Vagina (tissue), 2 donors: ENCODE measurements at places on chromosomes 5 and 9. TPM values are rescaled to one million over a fixed set of nuclear protein-coding genes. Genes with fewer than 3 reads are reported as not detected.

The GLDC gene
- 0.49 TPM for total RNA-seq

The TAF1L gene
- total RNA-seq: not detected

The GABRA6 gene
- not detected for total RNA-seq

The NELFB gene
- total RNA-seq: 44.0 TPM

The TRAF1 gene
- total RNA-seq: 6.9 TPM

The OGN gene
- total RNA-seq: 11.5 TPM

The PCDHGA4 gene
- total RNA-seq: 3.9 TPM

The BAAT gene
- total RNA-seq: not detected

The RPL35 gene
- total RNA-seq: 1,925 TPM

The TMEFF1 gene
- total RNA-seq: not detected

- no peak for DNase-seq
Measured at GRCh38 chr5:95633671-95634070, 12.9 kb upstream of the RFESD start.

GRCh38 chr9:37987467-37987981 lies 81.5 kb downstream of the SHB start:
- no peak for DNase-seq

DNA sequence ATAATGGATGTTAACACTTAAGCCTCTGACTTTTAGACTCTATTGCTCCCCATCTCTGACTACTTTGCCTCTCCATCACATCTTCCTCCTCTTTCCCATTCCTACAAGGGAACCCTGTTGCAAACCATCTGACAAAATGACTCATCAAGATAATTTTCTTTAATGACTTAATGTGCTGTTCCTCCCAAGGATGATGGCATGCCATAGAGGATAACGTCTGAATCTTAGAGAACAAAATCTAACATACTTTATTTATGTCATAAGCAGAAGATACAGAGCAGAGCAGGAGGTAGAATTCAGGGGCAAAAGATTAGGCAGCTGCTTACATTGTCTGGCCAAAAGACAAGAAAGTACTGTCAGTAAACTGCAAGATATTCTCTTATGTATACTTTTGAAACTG lies 76.8 kb downstream of the FGF10 start:
- DNase-seq: no peak

DNA sequence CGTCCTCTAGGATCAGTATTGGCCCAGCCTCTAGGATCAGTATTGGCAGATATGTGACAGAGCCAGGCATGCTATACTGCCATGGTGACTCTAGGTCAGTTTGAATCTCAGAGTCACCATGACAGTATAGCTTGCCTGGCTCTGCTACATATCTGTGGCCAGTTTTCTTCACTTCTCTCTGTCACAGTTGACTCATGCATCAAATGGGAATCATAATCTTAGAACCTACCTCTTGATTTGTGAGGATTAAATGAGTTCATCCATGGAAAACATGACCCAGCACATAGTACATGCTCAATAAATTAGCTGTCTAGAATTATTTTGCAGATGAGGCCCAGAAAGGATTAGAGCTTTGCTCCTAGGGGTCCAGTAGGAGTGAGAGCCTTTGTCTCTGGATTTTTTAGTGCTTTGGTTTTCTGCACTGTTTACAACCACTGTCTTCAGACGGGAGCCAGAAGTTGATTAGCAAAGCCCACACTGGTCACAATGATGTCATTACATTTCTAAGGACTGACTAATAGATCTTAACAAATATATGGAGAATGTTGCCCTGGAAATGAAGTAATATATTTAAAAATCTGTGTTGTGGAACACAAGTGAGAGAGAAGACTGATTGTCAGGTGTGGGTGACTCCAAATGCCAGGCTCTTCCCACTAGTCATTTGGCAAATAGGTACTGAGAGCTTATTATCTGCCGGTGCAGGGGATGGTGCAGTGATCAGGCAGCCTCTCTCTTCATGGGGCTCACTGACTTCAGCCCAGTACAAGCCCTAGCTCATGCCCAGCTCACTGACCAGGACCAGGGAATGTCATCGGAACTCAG lies 76.0 kb downstream of the COL15A1 start:
- DNase-seq: no peak

- no peak for DNase-seq
Measured at GRCh38 chr5:128193665-128194390, 110.3 kb downstream of the SLC12A2 start.

GRCh38 chr9:98323831-98324135 lies 68.3 kb upstream of the TBC1D2 start:
- peak; percentile 77 for DNase-seq

GRCh38 chr5:178538741-178539229 lies 51.4 kb downstream of the COL23A1 start:
- no peak for DNase-seq

- no peak for DNase-seq
Measured at GRCh38 chr9:107407675-107408074, 81.9 kb downstream of the KLF4 start.

- no peak for DNase-seq
Measured at GRCh38 chr5:77935506-77936364, 159.6 kb upstream of the TBCA start.

GRCh38 chr9:20014168-20014567 lies 225.3 kb upstream of the SLC24A2 start:
- DNase-seq: no peak

GRCh38 chr5:42991404-42992087 lies 48.6 kb downstream of the ANXA2R start:
- no peak for DNase-seq

- no peak for DNase-seq
Measured at GRCh38 chr5:32848681-32849080, 137.6 kb downstream of the NPR3 start.

DNA sequence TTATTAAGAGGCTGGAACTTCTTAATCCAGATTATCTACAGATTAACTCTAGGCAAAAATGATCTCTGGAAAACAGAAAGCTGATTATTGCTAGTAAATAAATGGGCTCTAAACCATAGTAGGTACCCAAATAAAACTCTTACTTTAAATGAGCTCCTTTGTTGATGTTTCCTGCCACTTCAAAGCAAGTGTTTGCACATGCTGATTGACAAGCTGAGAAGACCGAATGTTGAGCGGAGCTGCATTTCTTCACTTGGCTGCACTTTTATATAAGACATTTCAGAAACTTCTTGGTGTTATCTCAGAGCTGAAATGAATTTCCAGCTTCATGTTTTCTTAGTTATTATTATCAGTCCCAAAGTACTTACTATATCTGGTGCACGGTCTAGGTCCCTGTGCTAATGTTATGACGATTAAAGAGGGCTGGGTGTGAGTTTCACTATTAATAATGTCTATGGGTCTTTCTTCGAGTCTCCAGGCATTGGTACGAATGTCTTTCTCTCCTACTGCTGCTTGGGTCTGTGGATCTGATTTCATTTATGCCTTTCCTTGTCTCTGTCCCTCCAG lies 58.6 kb upstream of the CTXN3 start:
- no peak for DNase-seq

- no peak for DNase-seq
Measured at GRCh38 chr5:77816686-77817085, 40.5 kb upstream of the TBCA start.

- no peak for DNase-seq
Measured at GRCh38 chr9:13726746-13727145, 447.3 kb upstream of the MPDZ start.

GRCh38 chr5:121873409-121873808 lies 21.7 kb downstream of the FTMT start:
- no peak for DNase-seq

DNA sequence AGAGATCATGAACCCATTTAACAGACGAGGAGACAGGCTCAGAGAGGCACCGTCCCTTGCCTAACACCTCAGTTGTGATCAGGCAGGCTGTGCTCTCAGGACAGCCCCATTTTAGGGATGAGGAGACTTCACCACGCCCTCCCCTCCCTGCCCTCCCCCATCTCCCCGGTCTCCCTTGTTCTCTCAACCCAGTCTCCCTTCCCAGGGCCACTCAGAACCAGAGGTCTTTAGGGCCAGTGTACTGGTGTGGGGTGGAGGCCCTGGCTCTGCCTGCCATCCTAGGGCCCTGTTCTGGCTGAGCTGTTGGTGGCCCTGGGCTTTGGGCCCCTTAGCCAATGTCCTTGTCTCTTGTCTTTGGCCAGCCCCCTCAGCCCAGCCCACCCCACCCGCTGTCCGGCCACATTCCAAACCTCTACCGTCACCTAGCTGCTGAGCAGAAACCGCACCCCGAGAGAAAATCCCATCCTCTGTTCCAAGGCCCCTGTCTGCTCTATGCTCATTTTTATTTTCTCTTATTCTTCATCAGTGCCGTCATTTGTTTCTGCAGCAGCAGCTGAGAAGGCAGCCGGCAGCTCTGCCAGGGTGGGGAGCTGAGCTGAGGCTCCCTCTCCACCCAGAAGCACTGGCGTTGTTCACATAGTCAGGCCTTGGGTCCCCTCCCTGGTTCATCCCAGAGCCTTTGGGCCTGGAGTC lies 33.9 kb downstream of the OLFML2A start:
- no peak for DNase-seq

- no peak for DNase-seq
Measured at GRCh38 chr5:62354028-62354874, 48.2 kb downstream of the KIF2A start.

GRCh38 chr5:180381428-180381827 lies 28.3 kb upstream of the GFPT2 start:
- DNase-seq: no peak

- no peak for DNase-seq
Measured at GRCh38 chr9:84772511-84772910, 103.0 kb downstream of the NTRK2 start.

DNA sequence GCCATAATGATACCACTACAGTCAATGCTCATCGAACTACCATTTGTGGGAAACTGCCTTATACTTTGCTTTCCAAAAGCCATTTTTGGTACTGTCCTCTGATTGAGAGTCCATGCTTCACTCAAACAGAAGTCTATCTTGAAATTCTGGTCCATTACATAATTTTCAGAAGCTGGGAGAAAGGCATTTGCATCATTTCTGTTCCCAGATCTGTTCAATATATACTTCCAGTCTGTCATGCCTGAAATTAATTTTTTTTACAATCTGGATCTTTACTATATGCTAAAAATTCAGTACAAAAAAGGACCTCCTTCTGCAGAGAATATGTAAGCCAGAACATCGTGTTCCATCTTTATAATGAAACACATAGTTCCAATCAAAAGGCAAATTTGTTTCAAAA lies 528.9 kb upstream of the MEF2C start:
- no peak for DNase-seq

GRCh38 chr5:135566422-135567400 lies 12.1 kb downstream of the CXCL14 start:
- no peak for DNase-seq

- DNase-seq: no peak
Measured at GRCh38 chr5:164608507-164608906, 1103.1 kb downstream of the MAT2B start.

GRCh38 chr5:138736293-138736692 lies 16.9 kb upstream of the CTNNA1 start:
- no peak for DNase-seq

DNA sequence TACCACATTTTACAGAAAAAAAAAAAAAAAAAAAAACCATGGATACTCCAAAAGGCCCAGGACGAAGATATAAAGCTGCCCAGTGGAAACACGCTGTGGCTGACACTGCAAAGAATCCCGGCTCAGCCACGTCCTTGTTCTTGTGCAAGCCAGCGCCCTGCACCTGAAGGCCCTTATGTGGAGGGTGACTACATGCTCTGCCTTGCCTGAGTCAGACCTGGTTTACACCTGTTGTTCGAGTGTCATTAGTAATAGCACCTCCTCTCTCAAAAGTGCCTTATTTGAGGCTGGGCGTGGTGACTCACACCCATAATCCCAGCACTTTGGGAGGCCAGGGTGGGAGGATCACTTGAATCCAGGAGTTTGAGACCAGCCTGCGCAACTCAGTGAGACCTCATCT lies 54.3 kb upstream of the ZSWIM6 start:
- DNase-seq: no peak

- no peak for DNase-seq
Measured at GRCh38 chr9:131320031-131320685, 30.6 kb downstream of the PLPP7 start.

GRCh38 chr5:126939887-126940286 lies 90.5 kb downstream of the MARCHF3 start:
- no peak for DNase-seq

DNA sequence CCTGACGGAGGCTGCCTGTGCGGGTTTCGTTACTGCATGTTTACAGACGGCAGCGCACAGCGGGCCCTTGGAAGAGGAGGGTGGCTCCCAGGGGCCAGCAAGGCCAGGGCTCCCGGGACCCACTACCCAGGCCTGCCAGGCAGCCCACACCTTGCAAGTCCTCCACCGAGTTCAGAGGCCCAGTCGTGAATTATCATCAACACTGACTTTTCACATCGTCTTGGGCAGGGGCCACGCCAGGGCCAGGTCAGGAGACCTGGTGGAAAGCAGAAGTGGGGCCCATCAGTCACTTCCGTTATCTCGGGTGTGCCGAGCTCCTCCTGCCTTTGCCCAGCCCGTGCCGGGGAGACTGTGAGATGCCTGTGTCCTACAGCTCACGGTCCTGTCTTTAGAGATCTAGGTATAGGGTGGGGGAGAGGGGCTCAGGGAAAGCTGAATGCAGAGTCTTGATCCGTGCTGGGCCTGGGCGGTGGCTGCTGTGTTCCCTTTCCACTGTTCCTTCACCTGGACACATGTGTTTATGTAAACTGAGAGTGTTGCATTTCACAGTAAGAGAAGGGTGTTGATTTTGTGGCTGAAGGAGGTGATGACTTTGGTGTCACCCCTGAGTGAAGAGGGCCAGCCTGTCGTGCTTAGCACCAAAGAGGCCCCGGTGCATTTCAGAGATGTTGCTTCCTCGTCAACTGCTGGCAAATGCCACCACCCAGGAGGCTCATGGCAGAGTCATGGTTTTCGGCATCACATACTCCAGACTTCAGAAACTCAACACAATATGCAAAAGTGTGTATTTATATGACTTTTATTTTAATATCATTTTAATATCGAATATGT lies 175.2 kb downstream of the GAPVD1 start:
- DNase-seq: no peak

GRCh38 chr9:100452894-100453293 lies 20.1 kb upstream of the TMEFF1 start:
- no peak for DNase-seq

- no peak for DNase-seq
Measured at GRCh38 chr5:147466360-147466980, 43.4 kb downstream of the DPYSL3 start.

DNA sequence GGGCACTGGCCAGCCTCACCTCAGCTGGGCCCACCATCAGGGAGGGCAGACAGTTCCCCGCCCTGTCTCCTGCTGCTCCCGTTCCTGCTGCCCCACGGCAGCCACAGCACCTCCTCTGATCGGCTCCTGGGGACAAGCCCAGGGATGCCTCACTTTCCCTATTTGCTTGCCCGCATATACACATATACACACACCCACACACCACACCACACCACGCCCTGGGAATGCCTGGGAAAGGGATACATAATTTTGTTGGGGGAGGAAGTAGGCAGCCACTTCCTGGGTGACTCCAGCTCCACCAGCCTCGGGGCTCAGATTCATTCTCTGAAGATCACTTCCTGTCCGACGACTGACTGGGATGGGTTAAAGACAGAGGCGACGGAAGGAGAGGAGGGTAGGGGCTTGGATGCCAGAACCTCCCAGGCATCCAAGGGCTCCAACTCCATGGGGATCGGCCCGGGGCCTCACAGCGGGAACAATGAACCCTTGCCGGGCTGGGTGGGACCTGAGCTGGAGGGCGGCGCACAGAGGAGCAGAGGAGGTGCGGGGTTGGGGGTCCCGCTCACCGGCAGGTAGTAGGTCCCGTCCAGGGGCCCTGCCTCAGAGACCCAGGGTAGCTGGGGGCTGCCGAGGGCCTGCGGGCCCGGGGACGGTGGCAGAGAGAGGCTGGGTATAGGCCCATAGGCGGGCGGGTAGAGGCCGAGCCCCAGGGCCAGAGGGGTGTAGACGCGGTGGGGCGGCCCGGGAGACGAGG lies 2.0 kb upstream of the MZB1 start:
- DNase-seq: no peak

GRCh38 chr5:123671711-123672456 lies 159.9 kb downstream of the CSNK1G3 start:
- DNase-seq: no peak
